ENCODE measurements at places on chromosomes 13 and 19. TPM values are rescaled to one million over a fixed set of nuclear protein-coding genes. Genes with fewer than 3 reads are reported as not detected.

PIBF1 gene
- 13.2 TPM for total RNA-seq

MRPL54 gene
- total RNA-seq = 21.1 TPM

LGALS14 gene
- total RNA-seq = not detected

NLRP9 gene
- not detected for total RNA-seq

PCDH9 gene
- 3.8 TPM for total RNA-seq

ADGRE1 gene
- not detected for total RNA-seq

ZNF224 gene
- total RNA-seq = 24.0 TPM

DMRTC2 gene
- total RNA-seq = not detected
